ENCODE measurements at places on chromosomes 1 and 21. TPM values are rescaled to one million over a fixed set of nuclear protein-coding genes. Genes with fewer than 3 reads are reported as not detected.

The CD53 gene
- total RNA-seq = not detected

The TNN gene
- not detected for total RNA-seq

The GSTM1 gene
- 11.4 TPM for total RNA-seq

The OR2AJ1 gene
- total RNA-seq = not detected

The TEX38 gene
- not detected for total RNA-seq

The DEPDC1 gene
- total RNA-seq = 20.5 TPM

The SPRR3 gene
- not detected for total RNA-seq

The SHISAL2A gene
- total RNA-seq = not detected

The PAPPA2 gene
- 0.31 TPM for total RNA-seq

The SMIM1 gene
- total RNA-seq = 0.53 TPM

The KLF17 gene
- 0.26 TPM for total RNA-seq

The MYOC gene
- 0.13 TPM for total RNA-seq

The RAB3B gene
- 1.2 TPM for total RNA-seq

The OR2T11 gene
- total RNA-seq = not detected

The ADORA1 gene
- total RNA-seq = not detected

The MFAP2 gene
- 18.2 TPM for total RNA-seq

The DNM3 gene
- total RNA-seq = 1.2 TPM

The C1orf87 gene
- not detected for total RNA-seq

The FAM72D gene
- 1.1 TPM for total RNA-seq

The CFAP57 gene
- 0.26 TPM for total RNA-seq

The NCF2 gene
- under 0.01 TPM for total RNA-seq

The CA6 gene
- total RNA-seq = not detected

The CD84 gene
- total RNA-seq = under 0.01 TPM

The ORC1 gene
- total RNA-seq = 5.7 TPM

The LEFTY2 gene
- not detected for total RNA-seq

The BARHL2 gene
- not detected for total RNA-seq

The SLAMF1 gene
- total RNA-seq = not detected

The YARS1 gene
- total RNA-seq = 80.2 TPM

The ARHGAP29 gene
- 37.7 TPM for total RNA-seq

The RXFP4 gene
- total RNA-seq = not detected

The TPTE gene
- total RNA-seq = not detected

The KLHDC7A gene
- total RNA-seq = not detected

The PTGFR gene
- 37.7 TPM for total RNA-seq

The FPGT gene
- total RNA-seq = 13.9 TPM

The PADI4 gene
- total RNA-seq = not detected

The MAB21L3 gene
- 0.06 TPM for total RNA-seq

The CXADR gene
- total RNA-seq = 1.3 TPM

The SDCCAG8 gene
- total RNA-seq = 95.6 TPM

The KIF21B gene
- 0.12 TPM for total RNA-seq

The TMEM82 gene
- not detected for total RNA-seq

The CITED4 gene
- 6.1 TPM for total RNA-seq

The ZNF593OS gene
- 0.19 TPM for total RNA-seq

The KANK4 gene
- total RNA-seq = not detected

The EFNA3 gene
- total RNA-seq = 0.53 TPM

The PTPRF gene
- total RNA-seq = 32.2 TPM

The FMO1 gene
- total RNA-seq = not detected

The TCHHL1 gene
- total RNA-seq = not detected

The OR2M3 gene
- not detected for total RNA-seq

The SEMA4A gene
- 6.8 TPM for total RNA-seq

The NTMT2 gene
- total RNA-seq = not detected

The PGLYRP4 gene
- not detected for total RNA-seq

Data from aortic smooth muscle cell (primary cell).